ENCODE measurements at places on chromosomes 3 and 15. TPM values are rescaled to one million over a fixed set of nuclear protein-coding genes. Genes with fewer than 3 reads are reported as not detected.

The DUOXA2 gene
- total RNA-seq: not detected

The TRNT1 gene
- total RNA-seq: 23.8 TPM

The SOX14 gene
- total RNA-seq: not detected

The APOD gene
- total RNA-seq: 362 TPM

The FOXB1 gene
- not detected for total RNA-seq

The ROBO2 gene
- total RNA-seq: 1.8 TPM

The TEX55 gene
- total RNA-seq: not detected

The MRPL47 gene
- 34.6 TPM for total RNA-seq

The GOLGA8H gene
- total RNA-seq: 0.45 TPM

The ZBED2 gene
- not detected for total RNA-seq

The FGF12 gene
- total RNA-seq: 4.5 TPM

DNA sequence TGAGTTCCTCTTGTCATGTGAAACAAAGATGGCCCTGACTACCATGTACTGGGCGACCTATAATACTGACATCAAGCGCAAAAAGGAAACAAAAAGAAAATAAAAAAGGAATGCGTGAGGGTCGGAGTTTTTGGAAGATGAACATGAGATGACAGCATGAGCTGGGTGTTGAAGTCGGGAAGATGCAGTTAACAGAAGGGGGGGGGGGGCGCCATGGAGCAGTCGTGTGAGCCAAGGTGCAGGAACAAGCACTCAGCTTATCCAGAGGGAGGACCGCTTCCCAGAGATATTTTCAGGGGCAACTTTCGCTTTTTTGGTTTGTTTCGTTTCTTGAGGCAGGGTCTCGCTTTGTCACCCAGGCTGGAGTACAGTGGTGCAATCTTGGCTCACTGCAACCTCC is 110.2 kb downstream of the RORA start:
- DNase-seq: no peak

DNA sequence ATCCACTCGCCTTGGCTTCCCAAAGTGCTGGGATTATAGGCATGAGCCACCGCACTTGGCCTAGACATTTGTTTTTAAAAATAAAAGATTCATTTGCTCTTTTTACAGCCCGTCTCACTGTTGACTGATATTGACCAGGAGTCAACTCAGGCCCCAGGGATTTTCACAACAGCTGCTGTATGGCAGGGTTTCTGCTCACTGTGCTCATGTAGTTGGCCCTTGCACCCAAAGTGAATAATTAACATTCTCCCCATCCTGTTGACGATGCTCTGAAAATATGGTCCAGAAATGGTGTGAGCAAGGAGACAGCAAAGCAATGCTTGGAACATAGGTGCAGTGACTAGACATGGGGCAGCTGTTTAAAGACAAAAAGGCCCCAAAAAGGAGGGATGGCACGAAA is 2.9 kb upstream of the CCR5 start:
- DNase-seq: no peak

GRCh38 chr3:148395821-148396220 is 301.9 kb upstream of the AGTR1 start:
- no peak for DNase-seq

GRCh38 chr15:88393719-88394519 is 73.3 kb downstream of the MRPL46 start:
- no peak for DNase-seq

- DNase-seq: no peak
Observed at GRCh38 chr3:144114767-144115166, 143.1 kb downstream of the DIPK2A start.

GRCh38 chr15:67080118-67080899 is 14.9 kb downstream of the SMAD3 start:
- DNase-seq: no peak

DNA sequence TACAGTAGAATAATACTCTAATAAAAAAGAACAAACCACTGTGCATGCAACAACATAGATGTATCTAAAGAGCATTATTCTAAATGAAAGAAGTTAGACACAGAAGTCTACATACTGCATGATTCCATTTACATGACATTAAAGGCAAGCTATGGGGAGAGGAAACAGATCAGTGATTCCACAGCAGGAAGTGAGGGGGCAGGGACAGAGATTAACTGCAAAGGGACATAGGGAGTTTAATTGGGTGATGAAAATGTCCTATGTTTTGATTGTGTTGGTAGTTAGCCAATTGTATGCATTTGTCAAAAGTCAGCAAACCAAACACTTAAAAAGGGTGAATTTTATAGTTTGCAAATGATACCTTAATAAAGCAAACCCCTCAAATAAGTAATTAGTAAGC is 13.8 kb downstream of the CRYGS start:
- no peak for DNase-seq

GRCh38 chr15:49235446-49236124 is 65.5 kb downstream of the GALK2 start:
- no peak for DNase-seq

DNA sequence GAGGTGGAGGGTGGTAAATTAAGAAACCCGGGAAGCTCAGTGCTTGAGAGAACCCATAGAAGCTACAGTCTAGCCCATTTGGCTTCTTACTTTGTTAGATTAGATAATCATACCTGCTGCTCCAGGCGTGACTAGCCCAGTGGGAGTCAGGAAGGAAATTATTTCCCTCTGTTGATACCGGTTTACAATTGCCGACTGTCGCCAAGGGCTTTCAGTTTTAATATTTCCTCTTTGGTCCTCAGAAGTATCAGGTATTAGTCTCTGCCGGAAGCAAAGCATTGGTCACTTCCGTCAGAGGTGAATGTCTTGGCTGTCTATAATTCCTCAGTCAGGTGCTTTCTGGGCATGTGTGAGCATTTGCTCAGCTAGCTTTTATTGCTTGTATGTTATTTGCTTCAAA is 75.2 kb downstream of the LPP start:
- DNase-seq: no peak

- DNase-seq: no peak
Observed at GRCh38 chr3:129966876-129967275, 7.6 kb upstream of the TRH start.

- DNase-seq: no peak
Observed at GRCh38 chr15:39406485-39406884, 174.4 kb upstream of the THBS1 start.

- no peak for DNase-seq
Observed at GRCh38 chr3:5799398-5799797, 611.9 kb downstream of the EDEM1 start.

- DNase-seq: no peak
Observed at GRCh38 chr15:51334011-51334451, 4.4 kb downstream of the CYP19A1 start.

- DNase-seq: no peak
Observed at GRCh38 chr15:22960556-22960955, 19.6 kb downstream of the CYFIP1 start.

DNA sequence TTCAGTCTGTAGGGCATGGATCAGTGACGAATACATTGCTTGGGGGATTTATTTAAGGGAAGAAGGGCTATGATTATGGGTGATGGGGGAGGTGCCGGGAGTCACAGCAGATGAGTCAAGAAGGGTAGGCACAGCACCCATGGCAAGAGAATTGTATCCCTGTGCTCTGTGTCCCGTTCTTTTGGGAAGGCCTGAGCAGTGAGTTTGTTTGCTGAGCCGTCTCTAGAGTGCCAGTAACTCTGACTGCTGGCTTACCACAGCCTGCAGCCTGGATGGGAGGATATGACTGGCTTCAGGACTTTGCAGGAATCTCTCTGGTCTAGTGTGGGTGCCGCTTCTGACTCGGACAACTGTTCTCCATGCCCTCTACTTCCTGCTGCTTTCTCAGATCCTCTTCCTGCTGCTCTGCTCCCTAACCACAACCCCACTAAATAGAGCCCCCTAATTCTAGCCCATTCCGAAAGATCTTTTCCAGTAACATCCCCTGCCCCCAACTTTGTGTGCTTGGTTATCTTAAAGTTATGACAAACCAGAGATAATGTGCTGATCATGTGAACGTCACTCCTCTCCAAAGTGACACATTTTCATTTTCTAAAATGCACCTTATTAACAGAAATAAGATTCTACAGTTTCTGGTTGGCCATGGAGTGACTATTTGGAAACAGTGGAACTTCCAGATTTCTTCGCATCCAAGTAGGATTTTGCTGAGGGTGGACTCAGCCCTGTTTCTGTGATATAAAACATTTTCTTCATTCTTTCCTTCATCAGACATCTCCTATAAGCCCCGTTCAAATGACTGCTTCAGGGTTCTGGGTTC is 239.0 kb downstream of the SLCO3A1 start:
- DNase-seq: no peak

- DNase-seq: no peak
Observed at GRCh38 chr15:63832620-63833019, 1.1 kb downstream of the HERC1 start.

DNA sequence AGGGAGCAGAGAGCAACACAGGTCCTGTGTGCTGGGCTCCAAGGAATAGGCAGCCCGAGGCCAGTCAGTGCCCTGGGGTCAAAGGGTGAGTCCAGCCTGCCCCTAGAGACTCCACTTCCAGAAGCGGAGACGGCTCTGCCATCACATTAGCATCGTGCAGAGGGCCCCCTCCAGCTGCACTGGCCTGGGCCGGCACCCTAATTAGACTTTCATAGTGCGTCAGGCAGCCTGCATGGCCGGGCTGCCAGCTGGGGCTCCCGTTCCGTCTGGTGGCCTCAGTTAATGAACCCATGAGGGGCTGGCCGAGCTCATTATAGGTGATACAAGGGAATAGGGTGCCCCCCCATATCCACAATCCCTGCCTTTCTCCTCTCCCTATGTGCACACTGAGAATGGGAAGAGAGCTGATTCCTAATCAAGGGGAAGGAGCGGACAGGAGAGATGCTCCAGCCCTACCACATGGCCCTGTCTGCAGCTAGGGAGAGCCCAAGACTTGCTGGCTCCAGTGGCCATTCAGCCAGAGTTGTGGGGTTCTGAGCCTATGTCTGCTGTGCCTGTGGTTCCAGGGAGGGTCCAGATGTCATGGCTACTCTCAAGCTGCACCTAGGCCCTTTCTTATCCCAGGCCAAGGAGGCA is 128.0 kb downstream of the SRGAP3 start:
- DNase-seq: no peak

DNA sequence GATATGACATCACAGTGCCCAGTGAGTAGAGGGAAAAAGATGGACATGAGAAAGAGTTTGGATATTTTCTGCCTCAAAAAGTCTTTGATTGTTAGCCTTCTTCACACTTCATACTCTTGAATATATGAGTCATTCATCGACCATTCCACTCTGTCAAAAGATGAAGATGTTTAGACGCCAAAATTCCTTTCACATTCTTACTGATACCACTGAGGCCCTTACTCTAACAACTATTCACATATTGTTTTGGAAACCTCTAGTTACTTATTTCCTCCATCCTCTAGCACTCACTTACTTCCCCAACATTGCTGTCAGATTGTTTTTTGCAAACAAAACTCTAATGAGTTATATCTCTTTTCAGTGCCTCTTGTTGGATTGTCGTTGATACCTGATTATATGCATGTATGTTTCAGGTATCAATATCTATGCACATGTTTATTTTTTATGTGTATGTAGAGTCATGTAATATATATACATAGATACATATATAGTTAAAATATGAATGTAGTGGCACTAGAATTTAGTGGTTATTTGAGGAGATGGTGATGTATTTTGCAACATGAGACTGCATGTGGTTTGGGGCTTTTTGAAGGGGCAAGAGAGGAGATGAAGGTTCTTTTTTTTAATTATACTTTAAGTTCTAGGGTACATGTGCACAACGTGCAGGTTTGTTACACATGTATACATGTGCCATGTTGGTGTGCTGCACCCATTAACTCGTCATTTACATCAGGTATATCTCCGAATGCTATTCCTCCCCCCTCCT is 40.0 kb upstream of the OR5H6 start:
- no peak for DNase-seq

DNA sequence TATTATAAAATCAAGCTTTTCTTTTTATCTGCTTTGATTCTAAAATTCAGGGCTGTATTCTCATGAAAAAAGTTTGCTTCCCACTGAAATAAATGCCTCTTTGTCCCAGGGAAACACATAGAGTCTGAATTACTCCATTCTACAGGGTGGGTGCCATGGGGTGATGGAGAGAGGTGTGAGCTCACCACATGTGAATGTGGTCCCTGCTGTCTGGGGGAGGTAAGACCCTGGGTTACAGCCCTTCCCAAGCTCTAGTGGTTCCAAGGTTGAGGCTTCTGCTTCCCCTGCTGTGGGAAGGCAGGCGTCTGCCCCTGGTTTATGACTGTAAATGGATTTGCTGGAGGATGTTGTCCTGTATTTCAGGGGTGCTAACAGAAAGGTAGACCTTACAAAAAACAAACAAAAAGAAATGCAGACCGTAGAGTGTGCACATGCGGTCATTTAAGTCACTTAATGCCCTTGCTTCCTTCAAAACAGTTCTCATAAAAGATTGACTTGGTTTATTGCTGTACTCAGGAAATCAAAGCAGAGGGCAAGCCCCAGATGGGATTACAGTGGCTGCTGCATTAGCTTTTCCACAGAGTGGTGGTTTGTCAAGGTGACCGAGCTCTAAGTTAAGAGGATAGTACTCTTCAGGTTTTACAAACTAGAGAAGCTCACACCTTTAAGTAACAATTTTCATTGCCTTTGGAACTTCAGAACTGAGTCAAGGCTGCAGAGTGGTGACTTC is 49.2 kb downstream of the CTDSPL start:
- no peak for DNase-seq

- no peak for DNase-seq
Observed at GRCh38 chr3:23241256-23241655, 38.1 kb downstream of the UBE2E2 start.

DNA sequence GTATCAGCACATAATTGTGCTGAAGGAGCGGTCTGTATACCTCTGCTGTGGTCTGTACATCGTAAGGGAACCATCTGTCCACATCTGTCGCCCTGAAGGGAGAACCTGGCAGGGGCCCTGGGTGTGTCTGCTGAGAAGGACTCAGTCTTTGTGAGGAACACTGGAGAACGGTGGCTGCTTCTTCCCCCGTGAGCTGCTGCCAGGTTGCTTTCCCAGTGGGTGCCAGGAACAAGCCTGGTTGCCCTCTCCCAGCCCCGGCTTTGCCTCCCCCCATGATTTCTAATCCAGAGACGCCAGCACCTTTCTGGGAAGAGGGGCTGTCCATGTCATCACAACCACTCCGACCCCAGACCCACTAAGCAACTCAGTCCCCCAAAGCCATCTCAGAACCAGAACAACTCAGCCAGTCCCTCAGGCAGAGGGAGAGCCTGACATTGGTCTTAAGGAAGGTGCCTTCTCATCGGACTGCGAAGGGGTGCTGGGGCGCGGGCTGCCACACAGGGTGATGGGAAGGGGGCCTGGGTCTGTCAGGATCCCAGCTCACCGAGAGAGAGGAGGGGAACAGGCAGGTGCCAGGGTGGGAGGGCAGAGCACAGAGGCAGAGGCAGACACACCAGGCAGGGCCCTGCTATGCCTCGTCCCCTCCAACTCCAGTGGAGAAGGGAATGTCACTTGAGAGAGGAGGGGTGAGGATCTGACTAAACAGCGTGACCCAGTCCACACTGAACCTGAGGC is 8.5 kb downstream of the TNK2 start:
- no peak for DNase-seq

- DNase-seq: no peak
Observed at GRCh38 chr3:184781801-184782200, 30.2 kb upstream of the VPS8 start.

- no peak for DNase-seq
Observed at GRCh38 chr3:193746832-193747231, 153.8 kb downstream of the OPA1 start.

GRCh38 chr15:31268108-31268501 is 58.5 kb upstream of the KLF13 start:
- peak; percentile 28 for DNase-seq

- DNase-seq: no peak
Observed at GRCh38 chr3:181764544-181764943, 52.8 kb downstream of the SOX2 start.

GRCh38 chr15:80495401-80495942 is 91.3 kb downstream of the ARNT2 start:
- no peak for DNase-seq

GRCh38 chr15:59020322-59020721 is 32.9 kb downstream of the RNF111 start:
- no peak for DNase-seq

All from mesenteric fat pad (tissue), 1 donor.